ENCODE measurements at places on chromosomes 16 and 17. TPM values are rescaled to one million over a fixed set of nuclear protein-coding genes. Genes with fewer than 3 reads are reported as not detected.

DNA sequence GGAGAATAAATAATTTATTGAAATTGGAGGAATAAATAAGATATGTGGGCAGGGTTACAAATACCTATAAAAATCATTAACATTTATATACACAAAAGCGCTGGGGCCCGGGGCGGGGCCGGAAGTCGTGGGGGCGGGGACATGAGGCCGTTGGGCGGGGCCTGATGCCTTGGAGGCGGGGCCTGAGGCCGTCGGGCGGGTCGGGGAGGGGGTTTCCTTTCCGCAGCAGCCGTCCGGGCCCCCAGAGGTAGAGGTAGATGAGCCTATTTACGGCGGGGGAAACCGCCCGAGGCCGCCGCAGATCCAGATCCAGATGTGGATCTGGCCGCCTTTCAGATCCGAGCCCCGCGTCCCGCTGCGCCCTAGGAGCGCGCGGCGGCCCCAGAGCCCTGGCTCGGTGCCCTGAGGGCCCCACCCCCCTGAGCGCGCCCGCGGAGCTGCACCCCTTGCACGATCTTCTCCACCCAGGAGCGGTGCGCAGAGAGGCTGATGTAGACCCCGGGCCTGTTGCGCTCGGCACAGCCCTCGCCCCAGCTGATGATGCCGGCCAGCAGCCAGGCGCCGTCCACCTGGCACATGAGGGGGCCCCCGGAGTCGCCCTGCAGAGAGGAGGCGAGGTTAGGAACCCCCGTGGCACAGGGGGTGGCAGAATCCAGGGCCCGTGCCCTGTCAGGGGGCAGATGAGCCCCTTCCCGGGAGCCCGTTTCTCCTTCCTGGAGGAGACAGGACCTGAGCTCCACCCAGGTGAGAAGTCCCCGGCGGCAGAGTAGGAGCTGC lies 5.1 kb downstream of the PRSS22 start:
- no peak for DNase-seq

- DNase-seq, result peak; percentile 73
Measured at GRCh38 chr17:76268015-76268749, 3.0 kb downstream of the UBALD2 start.

DNA sequence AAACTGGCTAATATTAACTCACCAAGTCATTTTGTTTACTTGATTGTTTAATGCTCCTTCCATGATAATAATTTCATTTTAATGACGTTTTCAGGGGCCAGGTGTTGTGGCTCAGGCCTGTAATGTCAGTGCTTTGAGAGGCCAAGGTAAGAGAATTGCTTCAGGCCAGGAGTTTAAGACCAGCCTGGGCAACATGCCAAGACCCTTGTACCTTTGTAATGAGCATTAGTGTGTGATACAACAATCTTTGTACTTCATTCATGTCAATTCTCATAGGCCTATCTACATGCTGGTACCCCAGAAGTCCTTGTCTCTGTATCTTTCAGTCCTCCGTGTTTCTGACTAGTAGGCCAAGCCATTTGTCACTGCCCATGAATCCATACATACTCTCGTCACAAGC lies 296.9 kb downstream of the ZFHX3 start:
- no peak for DNase-seq

- DNase-seq, result no peak
Measured at GRCh38 chr16:777826-778225, 10.4 kb downstream of the RPUSD1 start.

DNA sequence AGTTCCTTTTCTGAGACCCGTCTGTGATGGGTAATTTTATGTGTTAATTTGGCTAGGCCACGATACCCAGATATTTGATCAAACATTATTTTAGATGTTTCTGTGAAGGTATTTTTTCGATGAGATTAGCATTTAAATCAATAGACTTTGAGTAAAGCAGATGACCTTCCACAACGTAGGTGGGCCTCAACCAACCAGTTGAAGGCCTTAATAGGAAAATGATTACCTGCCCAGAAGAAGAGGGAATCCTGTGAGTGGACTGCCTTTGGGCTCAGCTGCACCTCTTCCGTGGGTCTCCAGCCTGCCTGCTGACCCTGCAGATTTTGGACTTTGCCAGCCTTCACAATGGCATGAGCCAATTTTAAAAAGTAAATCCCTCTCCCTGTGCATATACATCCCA lies 61.6 kb upstream of the WSB1 start:
- no peak for DNase-seq

DNA sequence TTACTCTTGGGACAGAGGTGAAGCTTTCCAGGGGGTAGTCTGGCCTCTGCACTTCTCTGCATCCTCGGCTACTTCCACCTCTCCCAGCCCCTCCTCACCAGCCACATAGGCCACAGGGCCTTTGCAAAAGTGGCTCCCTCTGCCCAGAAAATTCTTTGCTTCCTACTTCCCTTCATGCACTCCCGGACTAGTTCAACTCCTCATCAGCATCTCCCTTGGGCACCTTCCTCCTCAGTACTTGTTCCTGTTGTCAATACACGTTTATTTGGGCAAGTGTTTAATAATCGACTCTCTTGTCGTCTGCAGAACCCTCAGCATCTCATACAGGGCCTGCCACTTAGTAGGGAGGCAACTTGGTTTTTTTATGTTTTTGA lies 23.1 kb upstream of the USP7 start:
- no peak for DNase-seq

- DNase-seq, result peak; percentile 79
Measured at GRCh38 chr17:42409523-42410318, 13.3 kb downstream of the CAVIN1 start.

GRCh38 chr16:50652836-50653425 lies 28.2 kb downstream of the SNX20 start:
- DNase-seq, result no peak

DNA sequence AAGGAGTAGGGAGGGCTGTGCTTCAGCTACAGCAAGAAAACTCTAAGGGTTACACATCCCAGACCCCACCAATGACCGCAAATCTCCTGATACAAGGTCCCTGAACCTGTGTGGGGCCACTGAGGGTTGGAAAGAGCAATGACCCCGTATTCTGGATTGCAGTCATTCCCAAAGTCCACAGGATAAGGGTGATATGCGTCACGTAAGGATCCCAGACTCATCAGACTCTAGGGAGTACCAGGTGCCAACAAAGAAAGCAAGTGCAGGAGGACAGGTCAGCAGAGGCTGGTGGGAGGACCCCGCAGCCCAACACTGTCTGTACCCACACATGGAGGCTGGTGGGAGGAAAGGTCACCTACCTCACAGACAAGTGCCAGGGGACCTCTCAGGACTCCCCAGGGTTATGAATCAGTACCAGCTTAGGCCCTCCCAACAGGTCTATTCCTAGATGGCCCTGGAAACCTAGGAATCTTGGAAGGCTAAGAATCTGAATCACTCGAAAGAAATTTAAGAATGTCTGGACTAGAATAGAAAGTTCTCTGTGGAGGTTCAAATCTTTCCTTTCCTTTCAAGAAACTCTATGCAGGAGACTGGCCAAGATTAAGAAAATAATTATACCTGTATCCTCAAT lies 16.2 kb downstream of the PITPNA start:
- DNase-seq, result no peak

DNA sequence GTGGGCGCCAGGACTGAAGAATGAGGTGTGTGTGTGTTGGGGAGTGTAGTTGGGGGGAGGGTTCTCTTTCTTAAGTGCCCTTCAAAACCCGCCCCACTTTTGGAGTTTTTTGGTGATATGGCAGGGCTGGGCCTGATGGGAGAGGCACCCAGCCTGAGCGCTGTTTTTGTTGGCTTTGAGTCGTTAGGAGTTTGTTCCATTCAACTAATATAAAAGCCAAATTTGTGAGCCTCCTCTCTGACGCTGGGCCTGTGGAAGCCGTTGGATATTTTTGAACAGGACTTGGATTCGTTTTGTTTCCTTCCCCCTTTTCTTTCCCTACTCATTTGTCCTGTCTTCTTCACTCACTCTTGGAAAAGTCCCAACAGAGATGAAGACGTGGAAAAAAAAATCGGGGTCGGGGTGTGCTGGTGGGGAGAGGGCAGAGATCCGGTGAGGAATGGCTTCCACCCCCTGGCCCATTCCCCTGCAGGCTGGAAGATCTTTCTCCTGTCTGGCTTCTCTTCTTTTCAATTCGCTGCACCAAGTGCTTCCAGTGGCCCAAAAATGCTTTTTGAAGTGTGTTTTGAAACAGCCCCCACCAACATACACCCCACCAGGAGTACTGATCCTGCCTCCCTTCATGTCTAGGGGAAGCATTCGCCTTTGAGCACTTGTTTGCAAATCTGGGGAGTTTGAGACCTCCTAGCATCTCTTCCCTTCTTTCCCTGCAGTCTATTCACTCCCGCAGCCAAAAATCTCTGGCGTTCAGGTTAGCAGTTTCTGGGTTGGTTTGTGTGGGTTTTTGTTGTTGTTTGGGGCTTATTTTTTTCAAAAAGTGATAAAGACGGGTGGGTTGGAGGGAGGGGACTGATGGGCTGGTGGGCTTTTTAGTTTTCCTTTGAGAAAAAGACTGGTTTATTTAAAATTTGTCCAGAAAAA lies 2.6 kb downstream of the FZD2 start:
- DNase-seq, result no peak

GRCh38 chr17:42120770-42121769 lies at the start of gene KAT2A:
KAT2A (minus strand) TSS chr17:42121367; CDS start chr17:42121304, 63 bp downstream.
- peak; percentile 66 for DNase-seq

DNA sequence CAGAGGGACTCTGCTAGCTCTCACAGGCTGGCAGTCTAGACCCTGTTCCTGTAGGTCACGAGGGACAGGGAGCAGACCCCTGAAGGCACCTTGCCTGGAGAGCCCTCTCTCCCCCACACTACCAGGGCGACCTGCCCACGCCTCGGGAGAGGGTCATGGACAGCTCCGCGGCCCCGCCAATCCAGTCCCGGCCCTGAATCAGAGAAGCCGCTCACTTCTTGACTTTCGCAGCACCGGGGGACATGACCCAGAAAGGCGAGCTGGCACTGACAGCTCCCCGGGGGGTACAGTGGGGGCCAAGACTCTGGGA lies 5.1 kb downstream of the KIFC3 start:
- DNase-seq, result no peak

- DNase-seq, result no peak
Measured at GRCh38 chr16:81167851-81168250, 70.6 kb upstream of the BCO1 start.

DNA sequence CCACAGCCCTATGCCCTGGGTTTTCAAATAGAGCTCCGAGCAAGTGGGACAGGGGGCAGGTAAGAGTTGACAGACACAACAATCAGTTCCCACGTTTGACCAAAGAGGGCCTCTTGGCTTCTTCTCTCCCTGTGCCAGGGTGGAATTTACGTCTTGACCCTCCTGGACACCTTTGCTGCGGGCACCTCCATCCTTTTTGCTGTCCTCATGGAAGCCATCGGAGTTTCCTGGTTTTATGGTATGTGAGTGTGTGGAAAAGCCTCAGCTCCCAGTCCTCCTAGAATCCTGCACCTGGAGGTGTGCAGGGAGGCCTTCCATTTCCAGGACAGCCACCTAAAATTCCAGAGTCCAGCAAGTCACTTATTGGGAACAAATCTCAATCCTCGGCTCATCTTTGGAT lies 42.5 kb downstream of the SLC6A2 start:
- no peak for DNase-seq

DNA sequence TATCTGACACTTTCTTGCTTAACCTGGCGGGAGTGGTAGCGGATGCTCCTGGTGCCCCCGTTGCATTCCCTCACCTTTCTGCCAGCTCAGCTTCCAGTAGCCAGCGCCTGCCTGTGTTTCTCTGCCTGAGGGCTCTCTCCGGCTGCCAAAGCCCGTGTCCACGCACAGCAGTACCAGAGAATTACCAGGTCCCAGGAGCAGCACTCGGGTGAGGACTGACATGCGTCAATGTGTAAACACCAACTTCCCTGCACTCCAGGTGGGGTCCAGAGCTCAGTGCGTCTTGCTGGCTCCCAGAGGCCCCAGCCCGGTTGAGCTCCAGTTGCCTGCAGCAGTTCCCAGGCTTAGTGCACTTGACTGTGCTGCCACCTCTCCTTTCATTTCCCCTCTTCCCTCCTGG lies 54.8 kb downstream of the CDH13 start:
- DNase-seq, result no peak

GRCh38 chr17:40796846-40797245 lies 2.9 kb downstream of the KRT28 start:
- DNase-seq, result no peak

GRCh38 chr17:75135452-75135851 lies 3.9 kb upstream of the NT5C start:
- no peak for DNase-seq

GRCh38 chr17:12672947-12673346 lies 7.3 kb downstream of the MYOCD start:
- peak; percentile 40 for DNase-seq

- DNase-seq, result no peak
Measured at GRCh38 chr17:57614742-57615141, 130.4 kb downstream of the CCDC182 start.

- DNase-seq, result no peak
Measured at GRCh38 chr17:44039829-44040635, 25.3 kb upstream of the TMEM101 start.

GRCh38 chr16:81005610-81006161 lies 999 bp downstream of the CMC2 start:
- no peak for DNase-seq

- DNase-seq, result no peak
Measured at GRCh38 chr16:46482895-46483294, 138.3 kb downstream of the SHCBP1 start.

GRCh38 chr17:31877341-31877740 lies 18.3 kb upstream of the COPRS start:
- DNase-seq, result no peak

DNA sequence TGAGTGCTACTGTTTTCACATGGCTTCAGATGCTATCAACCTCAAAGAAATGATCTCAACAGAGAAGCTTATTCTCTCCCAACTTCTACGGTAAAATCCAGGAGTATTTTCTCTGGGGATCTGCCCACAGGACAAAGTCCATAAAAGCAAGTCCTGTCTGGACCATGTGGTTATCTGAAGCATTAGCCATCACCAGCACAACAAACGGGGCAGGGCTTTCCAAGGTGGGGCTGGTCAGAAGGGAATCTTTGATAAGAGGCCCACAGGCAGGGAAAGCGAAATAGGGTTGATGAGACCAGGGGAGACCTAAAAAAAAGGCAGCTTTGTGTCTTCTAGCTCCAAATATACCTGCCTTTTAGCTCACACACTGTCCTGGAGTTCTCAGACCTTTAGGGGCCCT lies 38.7 kb upstream of the CACNG3 start:
- DNase-seq, result no peak

GRCh38 chr16:3091551-3091950 lies 7.5 kb downstream of the ZSCAN10 start:
- DNase-seq, result no peak

Gene C16orf92
- not detected for total RNA-seq

Gene EFNB3
- total RNA-seq, result 5.5 TPM

Gene CLEC19A
- 0.23 TPM for total RNA-seq

Gene FOXN1
- total RNA-seq, result 0.64 TPM

Gene KCNJ2
- total RNA-seq, result 3.1 TPM

Gene BRIP1
- total RNA-seq, result 3.9 TPM

Gene AOC3
- total RNA-seq, result 57.7 TPM

Gene SLC46A1
- total RNA-seq, result 14.9 TPM

Gene ZP2
- total RNA-seq, result not detected

Data from prostate gland (tissue), 2 donors.